ENCODE measurements at places on chromosomes 3 and 15.
A peak's percentile ranks its signal among the peaks of the same experiment; 100 is the strongest.

GRCh38 chr3:167776066-167776685 is 40.7 kb downstream of the SERPINI1 start:
- no peak for DNase-seq

GRCh38 chr3:61954097-61954540 is 392.7 kb downstream of the PTPRG start:
- no peak for DNase-seq

DNA sequence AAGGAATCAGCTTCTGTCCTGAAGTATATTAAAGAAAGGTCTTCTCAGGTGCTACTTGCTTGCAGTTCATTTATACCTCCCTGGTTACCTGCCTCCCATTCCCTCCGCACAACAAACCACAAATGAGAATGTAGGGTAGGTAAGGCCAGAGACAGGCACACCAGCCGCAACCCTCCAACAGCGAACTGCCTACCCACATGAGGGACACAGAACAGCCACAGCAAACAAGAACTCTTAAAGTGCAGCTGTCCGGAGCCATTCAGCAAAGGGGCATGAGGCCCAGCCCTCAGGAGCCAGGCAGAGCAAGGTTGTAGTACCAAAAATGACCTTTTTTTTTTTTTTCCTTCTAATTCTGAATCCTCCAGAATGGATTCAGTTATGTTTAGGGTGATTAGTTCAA is 52.4 kb downstream of the SPSB4 start:
- no peak for DNase-seq

GRCh38 chr3:188506446-188506845 is 352.5 kb downstream of the LPP start:
- no peak for DNase-seq

- DNase-seq = no peak
These were observed 22.0 kb downstream of the ARL13B start for GRCh38 chr3:94001827-94002495.

DNA sequence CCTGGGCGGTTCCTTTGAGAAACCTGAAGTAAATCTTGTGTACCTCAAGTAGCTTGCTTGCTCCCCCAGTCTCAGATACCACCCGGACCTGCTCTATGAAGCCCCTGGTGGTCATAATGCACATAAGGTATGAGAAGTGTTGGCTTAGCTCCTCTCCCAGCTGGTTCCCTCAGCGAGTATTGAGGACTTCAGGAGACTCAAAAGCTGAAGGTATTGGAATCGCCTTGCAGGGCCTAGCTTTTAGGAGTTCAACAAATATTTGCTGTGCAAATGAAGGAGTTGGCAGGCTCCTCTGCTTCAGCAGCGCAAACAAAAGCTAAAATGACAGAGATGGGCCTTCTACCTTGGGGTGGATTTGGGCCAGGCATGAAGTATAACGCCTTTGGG is 1.7 kb downstream of the CMTM8 start:
- peak; percentile 49 for DNase-seq

GRCh38 chr15:69892351-69892750 is 205.4 kb downstream of the TLE3 start:
- DNase-seq = no peak

DNA sequence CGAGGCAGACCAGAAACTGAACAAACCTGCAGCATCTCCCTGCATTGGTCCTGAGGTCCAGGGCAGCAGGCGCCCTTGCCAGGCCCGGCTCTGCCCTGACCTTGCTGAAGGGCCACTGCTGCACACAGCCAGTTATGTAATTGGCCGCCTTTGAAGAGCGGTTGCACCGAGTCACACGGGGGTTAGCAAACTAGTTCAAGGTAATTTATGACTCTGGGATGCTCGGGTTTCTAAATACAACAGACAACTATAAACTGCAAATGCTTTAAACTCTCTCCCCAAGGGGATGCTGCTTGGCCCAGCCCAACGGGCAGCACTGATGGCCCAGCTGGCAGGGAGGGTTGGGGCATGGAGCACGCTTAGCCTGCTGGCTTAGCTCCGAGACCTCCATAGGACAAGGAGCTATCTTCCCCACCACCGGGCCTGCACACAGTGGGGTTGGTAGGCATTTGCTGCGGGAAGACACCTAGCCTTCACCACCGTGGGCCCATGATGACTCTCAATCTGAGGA is 60.3 kb upstream of the IQSEC1 start:
- no peak for DNase-seq

DNA sequence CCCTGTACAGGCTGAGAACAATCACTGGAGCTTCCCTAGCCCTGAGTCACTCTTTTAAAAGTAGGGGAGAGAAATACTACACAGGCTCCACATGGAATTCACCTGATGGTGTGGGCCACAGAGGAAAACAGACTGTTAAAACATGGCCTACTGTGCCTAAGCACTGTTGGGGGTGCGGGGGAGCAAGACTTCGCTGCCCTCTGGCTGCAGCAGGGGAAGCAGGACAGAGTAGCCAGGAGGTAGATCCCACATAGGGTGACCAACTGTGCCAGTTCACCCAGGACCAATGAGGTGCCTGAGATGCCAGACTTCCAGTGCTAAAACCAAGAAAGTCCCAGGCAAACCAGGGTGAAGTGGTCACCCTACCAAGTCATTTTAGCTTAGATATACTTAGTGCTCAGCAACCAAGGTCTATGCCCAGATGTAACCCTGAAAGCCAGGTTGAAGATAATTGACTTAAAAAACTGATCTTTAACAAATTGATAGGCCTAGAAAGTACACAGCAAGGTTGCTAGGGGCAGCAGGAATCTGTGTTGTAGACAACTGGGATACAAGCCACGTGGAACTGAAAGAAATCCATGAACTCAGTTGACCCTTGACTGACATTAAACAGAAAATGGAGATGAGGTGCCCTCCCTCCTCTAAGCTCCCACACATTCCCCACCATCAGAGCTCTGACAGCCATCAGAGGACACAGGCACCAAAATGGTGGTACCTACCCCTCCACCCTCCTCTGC is 344.2 kb upstream of the PPP2R3A start:
- DNase-seq = no peak

DNA sequence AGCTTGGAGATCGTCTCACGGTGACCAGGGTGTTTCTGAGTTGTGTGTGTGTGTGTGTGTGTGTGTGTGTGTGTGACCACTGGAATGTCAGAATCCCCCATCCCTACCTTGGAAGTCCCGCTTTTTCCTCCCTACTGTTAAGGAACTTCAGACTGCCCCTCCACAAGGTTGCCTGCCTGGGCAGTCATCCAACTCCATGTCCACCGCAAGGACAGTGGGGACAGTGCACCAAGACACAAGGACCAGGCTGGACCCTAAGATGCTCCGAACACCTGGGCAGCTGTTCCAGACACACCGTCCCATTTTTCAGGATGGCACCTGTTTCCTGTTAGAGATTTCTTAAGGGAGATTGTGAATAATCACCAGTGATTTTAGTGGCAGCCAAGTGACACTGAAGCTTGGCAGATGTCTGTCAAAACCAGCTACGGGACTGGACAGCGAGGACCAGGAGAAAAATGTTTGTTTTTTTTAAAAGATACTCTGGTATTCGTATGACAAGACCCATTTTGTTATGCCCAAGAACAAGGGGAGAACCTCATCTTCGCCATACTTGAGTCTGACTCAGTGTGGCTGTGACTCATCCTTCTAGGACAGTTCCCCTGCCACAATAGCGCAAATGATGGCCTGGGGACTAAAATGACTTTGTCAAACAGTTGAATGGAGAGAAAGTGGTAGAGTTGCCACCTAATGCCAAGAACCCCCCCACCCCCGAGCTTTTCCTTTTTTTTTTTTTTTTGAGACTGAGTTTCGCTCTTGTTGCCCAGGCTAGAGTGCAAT is 15.5 kb downstream of the PAQR9 start:
- no peak for DNase-seq
